Osteocyte (in vitro differentiated cells): ENCODE measurements at places on chromosomes 6 and 20. TPM values are rescaled to one million over a fixed set of nuclear protein-coding genes. Genes with fewer than 3 reads are reported as not detected.
A peak's percentile ranks its signal among the peaks of the same experiment; 100 is the strongest.

- no peak overlapping the region for H3K4me3 ChIP-seq
- no peaks in the 10 kb centered on the region for H3K27me3 ChIP-seq
- DNase-seq: no peak
- peaks cover 13% of the 10 kb centered on the region for H3K4me1 ChIP-seq
- H3K36me3 ChIP-seq: no peaks in the 10 kb centered on the region
- no peak overlapping the region for H3K27ac ChIP-seq
These were observed 116.8 kb upstream of the SASH1 start for GRCh38 chr6:148225871-148226270.

CTCFL gene
- not detected in 2 replicates for total RNA-seq

- DNase-seq: no peak
- H3K36me3 ChIP-seq: no peaks in the 10 kb centered on the region
- H3K4me1 ChIP-seq: no peaks in the 10 kb centered on the region
These were observed 422.9 kb upstream of the AGPAT4 start for GRCh38 chr6:161696801-161697200.

GRCh38 chr6:32941214-32941768, 463 bp upstream of the HLA-DMB start:
- no peak for DNase-seq
- H3K27me3 ChIP-seq: peaks cover 88% of the 10 kb centered on the region
- no peaks in the 10 kb centered on the region for H3K36me3 ChIP-seq
- no peak overlapping the region for H3K27ac ChIP-seq

- peaks cover 2% of the 10 kb centered on the region for H3K36me3 ChIP-seq
- H3K27ac ChIP-seq: no peak overlapping the region
- no peaks in the 10 kb centered on the region for H3K27me3 ChIP-seq
- peaks cover 25% of the 10 kb centered on the region for H3K4me1 ChIP-seq
These were observed 52.6 kb upstream of the SMIM29 start for GRCh38 chr6:34301408-34301807.

PCIF1 gene
- total RNA-seq: 34.6 and 42.1 TPM in 2 replicates

NPEPL1 gene
- total RNA-seq: 13.1 and 13.6 TPM in 2 replicates

DNA sequence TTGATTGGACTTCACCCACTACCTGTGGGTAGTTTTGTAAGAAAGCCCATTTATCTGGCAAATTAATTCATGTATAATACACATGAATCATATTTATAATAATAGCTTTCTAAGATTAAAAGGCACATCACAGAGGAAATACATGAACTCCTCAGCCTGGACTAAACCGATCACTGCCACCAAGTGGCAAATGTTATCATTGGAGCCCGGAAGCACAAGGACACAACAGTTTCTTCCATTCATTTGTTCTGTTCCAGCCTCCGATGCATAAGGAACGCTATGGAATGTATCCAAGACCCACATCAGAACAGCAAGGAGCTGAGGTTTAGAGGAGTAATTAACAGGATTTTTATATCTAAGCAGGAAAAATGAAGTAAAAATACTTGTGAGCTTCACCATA, 13.9 kb upstream of the IPCEF1 start:
- H3K27me3 ChIP-seq: no peaks in the 10 kb centered on the region
- H3K36me3 ChIP-seq: no peaks in the 10 kb centered on the region
- H3K4me1 ChIP-seq: peaks cover 4% of the 10 kb centered on the region
- no peak overlapping the region for H3K4me3 ChIP-seq
- peak; percentile 32 for DNase-seq

DNA sequence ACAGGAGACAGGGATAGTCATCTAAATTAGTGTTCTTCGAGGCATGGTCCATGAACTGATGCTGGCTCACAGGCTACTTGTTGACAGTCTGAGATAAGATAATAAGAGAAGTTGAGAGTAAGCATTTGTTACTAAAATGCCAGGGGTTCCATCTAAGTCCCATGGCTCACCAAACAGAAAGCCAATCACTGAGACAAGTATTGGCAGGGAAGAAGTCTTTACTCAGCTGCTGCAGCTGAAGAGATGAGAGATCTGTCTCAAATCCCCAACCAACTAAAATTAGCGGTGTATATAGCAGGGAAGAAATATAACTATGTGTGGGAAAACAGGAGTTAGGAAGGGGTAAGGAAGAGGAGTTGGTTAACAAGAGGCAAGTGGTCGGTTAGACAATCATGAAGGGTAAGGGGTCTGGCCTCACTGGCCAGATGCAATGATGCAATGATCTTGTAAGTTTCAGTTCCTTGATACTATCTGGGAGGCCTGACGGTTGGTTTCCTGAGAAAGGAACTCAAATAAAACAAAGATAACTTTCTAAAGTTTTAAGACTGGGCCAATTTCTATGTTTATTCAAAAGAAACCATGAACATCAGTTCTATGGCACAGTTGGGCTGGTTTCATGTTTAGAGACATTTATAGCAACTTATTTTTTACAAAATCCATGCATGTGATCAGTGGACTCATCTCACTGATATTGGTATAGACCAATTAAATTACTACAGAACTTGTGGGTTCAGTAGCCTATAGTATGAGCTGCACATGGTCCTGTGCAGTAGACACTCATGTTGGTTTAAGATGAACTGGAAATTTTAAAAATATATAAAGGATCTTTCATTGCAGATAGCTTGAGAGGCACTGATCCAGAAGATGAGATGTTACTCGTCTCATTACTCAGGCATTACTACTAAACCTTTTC, 9.9 kb upstream of the HEBP2 start:
- H3K4me3 ChIP-seq: no peak overlapping the region
- H3K27me3 ChIP-seq: peaks cover 14% of the 10 kb centered on the region
- no peak overlapping the region for H3K27ac ChIP-seq
- no peaks in the 10 kb centered on the region for H3K4me1 ChIP-seq
- no peaks in the 10 kb centered on the region for H3K36me3 ChIP-seq

GRCh38 chr20:31550099-31550498, 35.9 kb downstream of the HM13 start:
- no peaks in the 10 kb centered on the region for H3K27me3 ChIP-seq
- H3K4me1 ChIP-seq: peaks cover 16% of the 10 kb centered on the region
- DNase-seq: no peak

- DNase-seq: no peak
- peaks cover 75% of the 10 kb centered on the region for H3K4me1 ChIP-seq
- H3K27me3 ChIP-seq: no peaks in the 10 kb centered on the region
- no peaks in the 10 kb centered on the region for H3K36me3 ChIP-seq
These were observed 48.6 kb upstream of the SASH1 start for GRCh38 chr6:148294059-148294458.

- H3K4me3 ChIP-seq: no peak overlapping the region
- peaks cover 10% of the 10 kb centered on the region for H3K36me3 ChIP-seq
- peaks cover 34% of the 10 kb centered on the region for H3K4me1 ChIP-seq
These were observed 100.1 kb downstream of the ZFAND3 start for GRCh38 chr6:37919417-37920157.

- no peak overlapping the region for H3K4me3 ChIP-seq
- DNase-seq: no peak
- H3K27me3 ChIP-seq: no peaks in the 10 kb centered on the region
- peak overlapping the region; percentile 31 for H3K27ac ChIP-seq
- peaks cover 68% of the 10 kb centered on the region for H3K4me1 ChIP-seq
These were observed 18.1 kb downstream of the TOP1 start for GRCh38 chr20:41046716-41047115.

- H3K27ac ChIP-seq: no peak overlapping the region
- H3K36me3 ChIP-seq: no peaks in the 10 kb centered on the region
- DNase-seq: no peak
- H3K27me3 ChIP-seq: no peaks in the 10 kb centered on the region
- no peak overlapping the region for H3K4me3 ChIP-seq
These were observed 66.6 kb upstream of the CCN6 start for GRCh38 chr6:111987295-111987694.

GRCh38 chr6:127186889-127187288, 68.4 kb downstream of the RSPO3 start:
- no peaks in the 10 kb centered on the region for H3K4me1 ChIP-seq
- H3K27ac ChIP-seq: no peak overlapping the region
- no peaks in the 10 kb centered on the region for H3K27me3 ChIP-seq
- DNase-seq: no peak

FAM110A gene
- 2.6 and 2.7 TPM in 2 replicates for total RNA-seq

- H3K27me3 ChIP-seq: peaks cover 6% of the 10 kb centered on the region
- H3K4me3 ChIP-seq: no peak overlapping the region
- no peak for DNase-seq
- no peaks in the 10 kb centered on the region for H3K4me1 ChIP-seq
- H3K36me3 ChIP-seq: no peaks in the 10 kb centered on the region
These were observed 70.8 kb upstream of the AHI1 start for GRCh38 chr6:135568379-135568778.

ARFGEF3 gene
- 0.05 and 0.08 TPM in 2 replicates for total RNA-seq

GRCh38 chr6:131976545-131977061, 25.4 kb upstream of the CCN2 start:
- H3K4me3 ChIP-seq: no peak overlapping the region
- H3K4me1 ChIP-seq: peaks cover 64% of the 10 kb centered on the region
- H3K27me3 ChIP-seq: no peaks in the 10 kb centered on the region
- peak overlapping the region; percentile 46 for H3K27ac ChIP-seq

DNA sequence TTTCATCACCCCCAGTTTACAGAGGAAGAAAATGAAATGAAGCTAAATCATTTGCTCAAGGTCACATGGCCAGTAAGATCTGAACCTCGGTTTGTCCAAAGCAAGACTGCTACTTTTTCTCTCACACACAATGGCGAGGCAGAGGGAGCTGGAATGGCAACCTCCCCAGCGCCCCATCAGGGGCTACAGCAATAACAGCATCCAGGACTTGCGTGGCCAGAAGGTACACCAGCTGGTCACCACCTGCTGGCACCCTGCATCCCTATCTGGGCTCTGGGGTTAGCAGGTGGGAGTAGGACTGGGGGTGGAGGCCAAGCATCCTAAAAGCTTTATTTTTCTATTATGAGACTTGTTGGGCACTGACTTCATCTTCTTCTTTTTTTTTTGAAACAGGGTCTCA, 41.3 kb downstream of the TTI1 start:
- no peak overlapping the region for H3K27ac ChIP-seq
- H3K36me3 ChIP-seq: peaks cover 22% of the 10 kb centered on the region
- peaks cover 59% of the 10 kb centered on the region for H3K4me1 ChIP-seq
- no peaks in the 10 kb centered on the region for H3K27me3 ChIP-seq
- H3K4me3 ChIP-seq: no peak overlapping the region
- no peak for DNase-seq

- no peak for DNase-seq
- peak overlapping the region; percentile 75 for H3K27ac ChIP-seq
- H3K36me3 ChIP-seq: no peaks in the 10 kb centered on the region
- H3K4me3 ChIP-seq: no peak overlapping the region
These were observed 37.0 kb upstream of the PXDC1 start for GRCh38 chr6:3788408-3789017.

GCM1 gene
- not detected in 2 replicates for total RNA-seq

DNA sequence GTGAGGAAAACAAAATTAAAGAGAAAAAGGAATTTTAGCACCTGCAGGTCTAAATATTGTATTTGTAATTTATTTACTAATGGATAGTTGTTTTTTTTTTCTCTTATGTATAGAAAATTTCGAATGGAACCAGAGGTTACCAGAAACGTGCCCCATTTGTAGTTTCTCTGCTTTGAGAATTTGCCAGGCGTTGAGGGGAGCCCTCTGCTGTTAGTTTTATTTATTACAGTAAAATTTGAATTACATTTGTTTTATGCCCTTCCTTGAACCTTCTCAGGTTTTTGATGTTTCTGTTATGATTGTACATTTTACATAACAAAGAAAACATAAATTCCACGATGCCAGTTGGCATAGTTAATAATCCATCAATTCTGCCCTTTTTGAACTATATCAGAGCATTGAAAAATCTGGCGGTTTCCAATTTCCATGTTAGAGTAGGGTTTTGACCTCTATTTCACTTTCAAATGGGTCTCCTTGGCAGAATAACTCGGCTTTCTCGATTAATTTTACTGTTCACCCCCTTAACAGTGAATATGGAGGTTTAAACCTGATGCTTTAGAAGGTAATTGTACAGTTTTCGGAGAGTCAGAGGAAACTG, 35.1 kb upstream of the RFPL4B start:
- H3K4me3 ChIP-seq: no peak overlapping the region
- H3K27ac ChIP-seq: no peak overlapping the region
- H3K4me1 ChIP-seq: peaks cover 10% of the 10 kb centered on the region
- H3K27me3 ChIP-seq: no peaks in the 10 kb centered on the region

DNA sequence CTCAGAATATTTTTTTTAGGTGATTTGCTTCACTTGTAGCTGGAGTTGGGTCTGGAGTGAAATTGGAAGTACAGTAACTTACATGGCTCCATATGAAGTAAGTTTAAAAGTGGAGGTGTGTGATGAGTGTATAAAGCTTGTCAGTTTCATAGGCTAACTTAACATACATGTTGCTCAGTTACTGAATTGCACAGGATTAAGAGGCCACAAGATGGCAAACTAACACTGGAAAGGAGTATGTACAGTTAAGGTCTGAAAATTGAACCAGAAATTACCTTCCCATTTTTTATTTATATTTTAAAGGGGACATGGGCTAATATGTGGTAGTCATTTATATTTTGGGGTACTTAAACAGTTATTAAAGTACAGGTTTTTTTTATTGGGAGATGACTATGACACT, 45.3 kb upstream of the SMIM8 start:
- no peaks in the 10 kb centered on the region for H3K4me1 ChIP-seq
- H3K36me3 ChIP-seq: no peaks in the 10 kb centered on the region
- no peak overlapping the region for H3K4me3 ChIP-seq
- no peaks in the 10 kb centered on the region for H3K27me3 ChIP-seq

STMND1 gene
- total RNA-seq: not detected in 2 replicates

CEP57L1 gene
- total RNA-seq: 11.0 and 13.2 TPM in 2 replicates

DNA sequence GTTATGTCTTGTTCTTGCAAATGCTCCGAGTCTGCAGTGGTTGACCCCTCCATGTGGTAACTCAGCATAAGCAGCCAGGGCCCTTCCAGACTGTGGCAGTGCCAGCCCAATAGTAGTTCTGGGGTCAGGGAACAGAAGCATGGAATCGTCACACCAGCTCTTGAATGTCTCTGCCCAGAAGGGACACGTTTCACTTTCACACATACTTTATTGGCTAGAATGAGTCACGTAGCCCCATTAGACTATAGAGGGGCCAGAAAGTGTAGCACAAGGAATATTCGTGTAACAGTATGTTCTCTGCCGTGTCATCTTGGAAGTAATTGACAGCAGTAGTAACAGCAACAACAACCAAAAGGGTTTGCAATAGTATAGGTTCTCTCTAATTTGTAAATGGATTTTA, 254.7 kb downstream of the FARS2 start:
- H3K36me3 ChIP-seq: no peaks in the 10 kb centered on the region
- no peak overlapping the region for H3K27ac ChIP-seq
- H3K4me3 ChIP-seq: no peak overlapping the region
- no peaks in the 10 kb centered on the region for H3K27me3 ChIP-seq
- H3K4me1 ChIP-seq: no peaks in the 10 kb centered on the region

GRCh38 chr6:135451617-135452190, 45.8 kb downstream of the AHI1 start:
- DNase-seq: no peak
- H3K4me3 ChIP-seq: no peak overlapping the region
- no peaks in the 10 kb centered on the region for H3K27me3 ChIP-seq
- H3K27ac ChIP-seq: no peak overlapping the region

GSTA3 gene
- not detected in 2 replicates for total RNA-seq

DNA sequence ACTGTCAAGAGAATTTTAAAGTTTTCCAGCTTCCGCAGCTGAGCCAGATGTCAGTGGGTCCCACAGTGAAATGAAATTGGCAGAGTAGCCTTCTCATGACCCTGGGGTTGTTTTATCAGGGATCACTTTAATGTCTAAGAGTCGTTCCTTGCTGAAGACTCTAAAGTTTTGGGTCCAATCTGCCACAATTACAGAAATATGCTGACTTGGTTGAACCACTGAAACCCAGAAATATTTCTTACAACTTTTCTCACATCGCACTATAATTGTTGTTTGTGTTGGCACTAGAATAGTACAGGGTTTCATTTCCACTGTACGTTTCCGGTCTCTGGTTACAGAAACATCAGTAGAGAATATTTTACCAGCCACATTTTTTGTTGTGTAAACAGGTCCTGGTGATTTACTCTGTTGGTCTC, 109.0 kb downstream of the HMGCLL1 start:
- peak overlapping the region; percentile 5 for H3K4me3 ChIP-seq
- H3K27ac ChIP-seq: peak overlapping the region; percentile 19
- no peaks in the 10 kb centered on the region for H3K27me3 ChIP-seq
- H3K4me1 ChIP-seq: peaks cover 18% of the 10 kb centered on the region
